ENCODE measurements at places on chromosomes 13 and 19.

DNA sequence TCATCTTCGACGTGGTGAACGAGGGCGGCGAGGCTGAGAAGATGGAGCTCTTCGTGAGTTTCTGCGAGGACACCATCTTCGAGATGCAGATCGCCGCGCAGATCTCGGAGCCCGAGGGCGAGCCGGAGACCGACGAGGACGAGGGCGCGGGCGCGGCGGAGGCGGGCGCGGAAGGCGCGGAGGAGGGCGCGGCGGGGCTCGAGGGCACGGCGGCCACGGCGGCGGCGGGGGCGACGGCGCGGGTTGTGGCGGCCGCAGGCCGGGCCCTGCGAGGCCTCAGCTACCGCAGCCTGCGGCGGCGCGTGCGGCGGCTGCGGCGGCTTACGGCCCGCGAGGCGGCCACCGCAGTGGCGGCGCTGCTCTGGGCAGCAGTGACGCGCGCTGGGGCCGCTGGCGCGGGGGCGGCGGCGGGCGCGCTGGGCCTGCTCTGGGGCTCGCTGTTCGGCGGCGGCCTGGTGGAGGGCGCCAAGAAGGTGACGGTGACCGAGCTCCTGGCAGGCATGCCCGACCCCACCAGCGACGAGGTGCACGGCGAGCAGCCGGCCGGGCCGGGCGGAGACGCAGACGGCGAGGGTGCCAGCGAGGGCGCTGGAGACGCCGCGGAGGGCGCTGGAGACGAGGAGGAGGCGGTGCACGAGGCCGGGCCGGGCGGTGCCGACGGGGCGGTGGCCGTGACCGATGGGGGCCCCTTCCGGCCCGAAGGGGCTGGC, 52.6 kb downstream of the MAP4K1 start:
- DNase-seq, result no peak

DNA sequence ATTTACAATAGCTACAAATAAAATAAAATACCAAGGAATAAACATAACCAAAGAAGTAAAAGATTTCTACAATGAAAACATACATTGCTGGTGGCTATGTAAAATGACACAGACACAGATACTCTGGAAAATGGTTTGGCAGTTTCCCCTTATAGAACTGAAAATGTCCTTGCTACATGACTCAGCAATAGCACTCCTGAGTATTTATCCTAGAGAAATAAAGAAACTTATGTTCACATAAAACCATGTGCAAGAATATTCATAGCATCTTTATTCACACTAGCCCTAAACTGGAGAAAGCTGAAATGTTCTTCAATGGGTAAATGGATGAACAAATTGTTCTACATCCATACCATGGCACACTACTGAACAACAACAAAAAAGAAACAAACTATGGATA, 100.2 kb upstream of the RFC3 start:
- DNase-seq, result no peak

- DNase-seq, result peak; percentile 94
Observed at GRCh38 chr19:3404324-3405260, 38.2 kb downstream of the NFIC start.

DNA sequence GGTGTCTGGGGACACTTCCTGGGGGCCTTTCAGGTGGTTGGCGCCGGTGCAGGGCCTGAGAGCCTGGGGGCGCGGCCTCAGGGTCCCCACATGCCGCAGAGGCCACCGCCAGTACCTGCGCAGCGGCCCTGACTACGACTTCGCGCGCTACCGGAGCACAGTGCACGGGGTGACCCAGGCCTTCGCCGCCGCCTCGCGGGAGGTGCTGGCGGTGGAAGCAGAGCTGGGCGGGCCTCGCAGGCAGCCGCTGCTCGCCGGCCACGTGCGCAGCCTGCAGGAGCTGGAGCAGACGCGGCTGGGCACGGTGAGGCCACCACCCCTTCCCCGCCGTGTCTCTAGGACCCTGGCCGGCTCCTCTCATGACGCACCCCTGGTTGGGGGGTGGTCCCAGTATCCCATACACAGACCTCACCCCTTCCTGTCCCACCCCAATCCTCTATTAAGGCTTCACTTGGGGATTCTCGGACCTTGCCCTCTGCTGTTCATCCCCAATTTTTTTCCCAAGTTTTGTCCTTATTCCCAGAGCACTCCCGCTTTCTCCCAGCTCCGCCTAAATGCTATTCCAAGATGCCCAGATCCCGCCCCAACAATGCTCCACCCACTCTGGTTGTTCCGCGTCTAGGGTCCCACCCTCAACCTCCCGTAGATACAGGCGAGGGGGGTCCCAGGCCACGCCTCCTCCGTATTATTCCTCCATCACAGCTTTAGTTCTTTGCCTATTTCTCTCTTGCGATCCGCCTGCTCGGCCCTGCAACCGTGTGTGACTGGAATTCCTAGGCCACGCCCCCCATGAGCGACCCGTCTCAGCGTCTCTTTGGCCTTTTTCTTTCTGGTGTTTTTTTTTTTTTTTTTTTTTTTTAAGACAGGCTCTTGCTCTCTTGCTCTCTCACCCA, 1.0 kb downstream of the REX1BD start:
- DNase-seq, result peak; percentile 71

DNA sequence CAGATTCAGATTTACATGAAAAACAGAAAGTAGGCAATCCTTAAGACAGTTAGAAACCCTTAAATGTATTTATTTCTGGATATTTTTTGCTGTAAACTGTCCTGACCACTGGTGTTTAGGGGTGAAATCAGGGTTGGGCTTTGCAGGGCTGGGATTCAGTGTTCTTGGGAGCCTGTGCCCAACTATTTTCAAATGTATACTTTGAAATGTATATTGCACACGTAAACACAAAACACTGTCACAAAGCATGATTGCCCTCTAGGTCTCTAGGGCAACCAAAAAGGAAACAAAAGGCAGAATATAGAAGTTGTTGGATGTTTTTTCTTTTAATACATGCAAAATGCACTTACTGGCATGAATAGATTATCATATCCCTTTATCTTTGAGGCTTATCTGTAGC, 1185.4 kb downstream of the DIAPH3 start:
- DNase-seq, result no peak

- DNase-seq, result no peak
Observed at GRCh38 chr19:39752390-39752789, 14.6 kb upstream of the CLC start.

GRCh38 chr19:53008061-53008778, 5.5 kb upstream of the ERVV-1 start:
- DNase-seq, result no peak

DNA sequence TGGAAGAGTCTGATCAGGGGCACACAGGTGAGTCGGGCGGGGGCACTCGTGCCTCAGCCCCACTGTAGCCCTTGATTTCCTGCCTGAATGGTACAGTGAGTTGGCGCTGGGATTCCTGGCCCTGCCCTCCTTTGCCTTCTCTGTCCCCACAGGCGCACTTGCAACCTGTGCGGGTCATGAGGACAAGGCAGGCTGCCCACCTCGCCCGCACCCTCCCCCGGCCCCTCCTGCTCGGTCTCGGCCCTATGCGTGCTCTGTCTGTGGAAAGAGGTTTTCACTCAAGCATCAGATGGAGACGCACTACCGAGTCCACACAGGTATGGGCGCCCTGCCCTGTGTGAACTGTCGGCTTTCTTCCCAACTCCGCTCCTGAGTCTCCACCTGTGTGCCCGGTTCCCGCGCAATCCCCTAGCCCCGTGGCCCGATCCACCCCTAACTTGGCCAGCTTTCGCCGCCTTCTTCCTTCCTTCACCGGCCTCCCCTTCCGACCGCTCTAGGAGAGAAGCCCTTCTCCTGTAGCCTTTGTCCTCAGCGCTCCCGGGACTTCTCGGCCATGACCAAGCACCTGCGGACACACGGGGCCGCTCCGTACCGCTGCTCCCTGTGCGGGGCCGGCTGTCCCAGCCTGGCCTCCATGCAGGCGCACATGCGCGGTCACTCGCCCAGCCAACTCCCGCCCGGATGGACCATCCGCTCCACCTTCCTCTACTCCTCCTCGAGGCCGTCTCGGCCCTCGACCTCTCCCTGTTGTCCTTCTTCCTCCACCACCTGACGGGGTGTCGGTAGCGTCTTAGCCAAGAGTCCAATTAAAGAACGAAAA, 1.6 kb upstream of the KMT2B start:
- DNase-seq, result no peak

- DNase-seq, result no peak
Observed at GRCh38 chr19:8224394-8225145, 15.4 kb downstream of the CERS4 start.

DNA sequence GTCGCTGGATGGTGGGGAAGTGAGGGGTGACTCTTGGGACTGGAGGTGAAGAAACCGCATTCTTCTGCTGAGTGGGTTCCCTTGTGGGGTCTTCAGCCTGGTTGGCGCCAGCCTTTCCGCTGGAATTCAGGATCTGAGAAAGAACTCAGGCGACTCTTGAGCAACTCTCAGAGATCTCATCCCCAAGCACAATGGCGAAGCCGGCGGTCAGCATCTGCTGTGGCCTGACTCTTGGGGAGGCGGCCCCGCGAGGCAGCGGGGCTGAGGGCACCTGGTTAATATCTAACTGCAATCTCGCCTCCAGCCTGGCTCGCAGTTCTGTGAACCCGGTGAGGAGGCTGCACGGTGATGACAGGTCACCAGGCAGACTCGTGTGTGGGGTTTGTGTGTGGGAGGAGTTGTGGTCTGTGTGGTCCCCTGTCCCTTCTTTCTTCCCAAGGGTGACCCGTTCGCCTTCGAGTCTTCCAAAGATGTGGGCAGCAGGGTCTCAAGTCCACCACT, 883 bp downstream of the ZNF441 start:
- DNase-seq, result peak; percentile 22

DNA sequence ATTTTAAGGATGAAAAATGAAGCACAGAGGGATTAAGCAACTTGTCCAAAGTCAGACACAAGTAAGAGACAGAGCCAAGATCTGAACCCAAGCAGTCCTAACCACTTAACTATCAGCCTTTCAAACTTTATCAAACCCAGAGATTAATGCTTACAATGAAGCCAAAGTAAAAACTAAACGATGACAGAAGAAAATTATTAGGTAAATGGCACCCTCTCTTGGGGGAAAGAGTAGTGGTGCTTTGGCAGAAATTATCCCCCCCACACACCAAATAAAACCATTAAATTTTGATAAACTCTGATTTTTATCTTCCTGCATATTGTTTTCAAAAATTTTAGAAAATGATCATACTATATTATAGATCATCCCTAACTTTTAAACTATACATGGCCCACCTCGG, 329.2 kb downstream of the SLC7A1 start:
- DNase-seq, result no peak

- no peak for DNase-seq
Observed at GRCh38 chr19:45643927-45644771, 5.0 kb upstream of the EML2 start.

- no peak for DNase-seq
Observed at GRCh38 chr13:60494296-60494695, 97.3 kb downstream of the TDRD3 start.

GRCh38 chr19:11179716-11180297, 17.5 kb downstream of the KANK2 start:
- no peak for DNase-seq

DNA sequence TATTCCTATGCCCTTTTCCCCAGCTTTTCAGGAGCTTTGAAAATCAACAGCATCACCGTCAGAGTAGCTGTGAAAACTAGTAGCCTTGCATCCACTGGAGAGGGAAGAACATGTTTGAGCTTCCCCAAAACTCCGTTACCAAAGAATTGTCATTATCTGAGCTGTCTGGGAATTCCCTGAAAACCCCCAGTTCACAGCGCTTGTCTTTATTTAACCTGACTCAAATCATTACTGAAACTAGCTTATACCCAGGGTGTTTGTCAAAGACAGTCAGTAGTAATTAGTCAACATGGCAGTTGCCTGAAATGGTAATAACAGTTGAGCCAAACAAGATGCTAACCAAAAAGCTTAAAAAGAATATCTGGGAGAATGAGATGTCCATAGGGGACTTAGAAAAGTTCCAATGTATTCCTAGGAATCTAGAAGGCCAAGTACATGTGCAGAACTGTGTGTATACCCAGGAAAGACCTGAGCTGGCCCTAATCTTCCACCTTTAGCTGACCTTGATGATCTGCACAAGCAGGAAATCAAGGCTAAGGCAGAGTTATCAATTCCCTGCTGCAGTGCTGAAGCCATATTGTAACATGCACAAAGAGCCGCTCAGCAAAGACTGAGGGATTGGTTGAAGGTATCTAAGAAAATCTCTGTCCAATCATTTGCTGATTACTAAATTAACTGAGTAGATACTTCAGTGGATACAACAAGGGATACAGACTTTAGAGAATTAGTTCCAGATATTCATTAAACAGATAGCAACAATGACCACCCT, 130.8 kb downstream of the KL start:
- no peak for DNase-seq

- DNase-seq, result peak; percentile 36
Observed at GRCh38 chr13:110445183-110445582, 116.3 kb downstream of the RAB20 start.

DNA sequence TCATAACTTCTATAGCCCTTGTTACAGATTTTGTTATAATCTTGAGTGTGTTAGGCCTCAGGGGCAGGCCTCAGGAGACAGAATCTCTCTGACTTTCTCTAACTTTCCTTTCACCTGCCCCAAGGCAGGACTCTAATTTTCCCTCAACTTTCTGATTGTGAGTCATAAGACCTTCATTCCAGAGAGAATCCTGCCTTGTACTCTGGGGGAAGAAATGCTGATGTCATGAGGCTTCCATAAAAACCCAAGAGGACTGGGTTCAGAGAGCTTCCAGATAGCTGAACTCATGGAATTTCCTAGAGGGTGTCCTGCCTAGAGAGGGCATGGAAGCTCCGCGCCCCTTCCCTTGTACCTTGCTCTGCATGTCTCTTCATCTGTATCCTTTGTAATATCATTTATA, 5.3 kb upstream of the KBTBD6 start:
- peak; percentile 58 for DNase-seq

DNA sequence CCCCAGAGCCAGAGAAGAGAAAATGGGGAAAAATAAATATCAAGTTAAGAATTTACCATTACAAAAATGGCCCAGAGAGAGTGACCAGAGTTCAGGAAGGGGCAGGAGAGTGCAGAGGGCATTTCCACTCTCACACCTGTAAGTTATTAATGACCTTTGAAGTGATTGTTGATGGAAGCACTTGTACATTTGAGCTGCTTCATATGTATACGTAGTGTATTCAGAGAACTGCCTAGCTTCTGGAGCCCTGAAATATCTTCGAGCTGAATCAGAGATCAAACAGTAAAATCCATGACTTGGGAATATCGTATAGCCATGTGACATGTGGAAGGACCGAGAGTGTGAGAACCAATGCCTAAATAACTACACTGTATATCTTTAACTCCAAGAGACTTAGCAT, 49.2 kb upstream of the PCCA start:
- DNase-seq, result peak; percentile 25

DNA sequence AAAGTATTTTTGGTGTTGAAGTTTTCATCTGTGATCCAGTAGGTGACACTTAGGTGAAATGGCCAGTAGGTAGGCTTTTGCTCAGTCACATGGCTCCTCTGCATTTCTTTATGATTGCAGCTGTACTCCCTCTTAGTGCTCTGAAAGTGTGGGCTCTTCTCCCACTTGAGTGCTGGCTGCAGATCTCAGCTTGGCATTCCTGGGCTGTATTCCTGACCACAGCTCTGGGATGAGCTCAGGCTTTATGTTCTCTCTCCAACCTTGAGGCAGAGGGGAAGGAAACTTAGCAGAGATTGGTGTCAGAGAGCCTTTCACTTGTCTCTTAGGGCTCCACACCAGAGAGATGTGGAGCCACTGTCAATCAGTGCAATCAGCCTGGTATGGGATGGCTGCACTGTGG, 254.3 kb downstream of the NDFIP2 start:
- peak; percentile 15 for DNase-seq

Data from fibroblast of skin of scalp (primary cell).